OCI-LY7 (cell line): ENCODE measurements at places on chromosomes 11 and 22.
A peak's percentile ranks its signal among the peaks of the same experiment; 100 is the strongest.

GRCh38 chr22:29470159-29470855, 9.7 kb upstream of the NEFH start:
- peak; percentile 81 for DNase-seq

GRCh38 chr11:43819926-43820325, 60.7 kb upstream of the ALKBH3 start:
- no peak for DNase-seq

DNA sequence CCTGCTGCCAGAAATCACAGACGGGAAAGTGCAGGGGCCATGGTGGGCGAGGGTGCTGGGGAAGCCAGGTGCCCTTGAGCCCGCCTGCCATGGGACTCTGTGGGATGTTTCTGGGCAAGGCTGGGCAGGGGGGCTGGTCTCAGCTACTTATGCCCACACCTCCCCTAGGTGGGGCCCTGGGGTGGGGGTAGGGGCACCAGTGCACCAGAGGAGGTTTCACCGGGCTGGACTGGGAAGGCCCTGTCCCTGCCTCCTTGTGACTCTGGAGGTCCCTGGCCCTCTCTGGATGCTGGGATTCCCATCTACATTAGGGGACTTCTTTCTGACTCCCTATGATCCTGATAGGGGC, 75.2 kb upstream of the WNT11 start:
- DNase-seq = no peak

- no peak for DNase-seq
Measured at GRCh38 chr11:112831041-112831440, 130.2 kb upstream of the NCAM1 start.

GRCh38 chr11:101323997-101324396, 194.4 kb upstream of the PGR start:
- DNase-seq = no peak

GRCh38 chr22:32620992-32621391, 146.4 kb downstream of the FBXO7 start:
- no peak for DNase-seq

DNA sequence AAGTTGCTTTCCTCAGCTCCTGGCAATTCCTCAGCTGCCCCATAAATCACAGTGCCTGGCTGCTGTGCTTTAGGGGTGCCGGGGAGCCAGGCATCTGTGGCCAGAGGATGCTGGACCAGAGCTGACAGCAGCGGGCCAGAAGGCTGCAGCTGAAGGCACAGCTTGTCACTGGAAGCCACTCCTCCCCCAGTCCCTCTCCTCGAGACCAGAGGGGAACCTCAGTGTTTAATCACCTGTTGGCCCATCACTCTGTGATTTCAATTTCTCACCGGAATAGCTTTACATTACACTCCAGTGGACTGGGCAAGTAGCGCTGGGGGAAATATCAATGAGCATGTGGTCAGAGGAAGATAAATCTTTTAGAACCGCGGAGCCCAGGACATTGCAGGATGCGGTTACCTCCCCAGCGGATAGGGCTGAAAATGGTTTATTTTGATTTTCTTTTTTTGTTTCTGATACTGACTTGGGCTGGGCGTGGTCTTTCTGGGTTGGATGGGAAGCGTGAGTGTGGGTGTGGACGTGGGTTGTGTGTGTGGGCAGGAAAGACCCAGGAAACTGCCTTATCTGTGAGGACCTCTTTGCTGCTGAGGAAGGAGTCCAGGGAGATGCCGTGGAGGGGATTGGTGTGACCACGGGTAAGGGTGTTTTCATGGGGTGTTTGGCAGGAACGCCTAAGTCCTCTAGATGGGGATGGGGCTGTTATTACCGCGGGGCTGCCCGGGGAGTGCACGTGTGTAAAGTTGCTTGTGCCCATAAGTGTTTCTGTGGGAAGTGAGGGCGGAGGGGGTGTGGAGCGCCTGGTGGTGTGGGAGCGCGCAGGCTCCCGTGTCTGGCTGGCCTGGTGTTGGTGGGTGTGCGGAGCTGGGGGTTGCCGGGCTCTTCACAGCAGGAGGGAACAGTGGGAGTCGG, 4.0 kb downstream of the DAGLA start:
- no peak for DNase-seq

DNA sequence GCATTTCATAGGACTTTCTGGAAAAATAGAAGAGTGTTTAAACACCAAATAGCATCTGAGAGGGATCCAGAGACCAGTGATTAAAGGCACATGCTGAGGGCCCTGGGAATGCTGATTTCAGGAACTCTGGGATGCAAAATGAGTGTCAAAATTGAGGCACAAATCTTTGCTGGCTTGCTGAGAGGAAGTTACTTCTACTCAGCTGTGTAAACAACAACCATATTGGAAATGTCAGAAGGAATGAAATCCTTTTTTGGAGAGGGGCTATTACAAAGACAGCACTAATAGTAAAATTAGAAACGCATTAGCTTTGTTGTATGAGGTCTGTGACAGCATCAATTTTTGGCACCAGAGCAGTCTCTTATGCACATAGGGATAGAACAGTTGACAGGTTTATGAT, 267.8 kb upstream of the RAG2 start:
- no peak for DNase-seq

DNA sequence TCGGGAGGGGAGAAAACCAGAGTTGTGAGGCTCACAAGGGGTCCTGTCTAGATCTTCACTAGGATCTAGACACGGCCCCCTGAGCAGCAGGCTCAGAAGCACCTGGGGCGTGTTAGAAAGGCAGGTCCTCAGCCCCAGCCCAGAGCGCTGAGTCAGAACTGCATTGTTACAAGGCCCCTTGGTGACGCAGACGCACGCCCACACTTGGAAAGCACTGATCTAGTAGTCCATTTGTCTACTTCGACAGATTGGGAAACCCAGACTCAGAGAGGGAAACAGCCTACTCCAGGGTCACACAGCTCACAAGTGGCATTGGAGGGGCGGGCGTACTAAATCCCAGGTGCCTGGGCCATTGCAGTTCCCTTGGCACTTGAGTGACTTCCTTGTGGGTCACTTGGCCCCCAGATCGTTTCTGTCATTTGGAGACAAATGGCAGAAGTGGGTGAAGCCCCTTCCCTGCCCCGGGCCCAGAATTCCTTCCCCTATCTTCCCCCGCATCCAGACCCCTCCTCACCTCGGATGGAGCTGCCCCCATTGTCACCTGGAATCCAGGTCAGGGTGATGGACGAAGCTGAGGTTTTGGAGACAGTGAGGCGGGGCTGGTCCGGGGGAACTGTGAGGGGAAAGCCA, 110.8 kb downstream of the CEP164 start:
- DNase-seq = no peak

DNA sequence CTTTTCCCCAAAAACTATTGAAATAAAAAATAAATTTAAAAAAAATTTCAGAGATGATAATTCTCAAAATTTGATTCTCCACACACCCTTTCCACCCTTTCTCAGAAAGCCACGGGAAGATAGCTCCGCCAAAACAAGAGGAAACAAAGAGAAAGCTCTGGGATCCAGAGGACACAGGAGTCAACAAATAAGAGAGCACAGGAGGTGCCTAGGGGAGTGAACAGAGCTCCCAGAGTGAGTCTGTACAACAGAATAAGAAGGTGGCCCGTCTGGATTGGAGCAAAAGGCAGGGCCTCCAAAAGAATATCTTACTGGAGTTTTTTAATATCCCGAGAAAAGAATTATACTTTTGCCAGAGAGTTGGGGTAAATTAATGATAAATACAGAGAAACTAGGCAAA, 96.3 kb upstream of the DRD2 start:
- DNase-seq = no peak

DNA sequence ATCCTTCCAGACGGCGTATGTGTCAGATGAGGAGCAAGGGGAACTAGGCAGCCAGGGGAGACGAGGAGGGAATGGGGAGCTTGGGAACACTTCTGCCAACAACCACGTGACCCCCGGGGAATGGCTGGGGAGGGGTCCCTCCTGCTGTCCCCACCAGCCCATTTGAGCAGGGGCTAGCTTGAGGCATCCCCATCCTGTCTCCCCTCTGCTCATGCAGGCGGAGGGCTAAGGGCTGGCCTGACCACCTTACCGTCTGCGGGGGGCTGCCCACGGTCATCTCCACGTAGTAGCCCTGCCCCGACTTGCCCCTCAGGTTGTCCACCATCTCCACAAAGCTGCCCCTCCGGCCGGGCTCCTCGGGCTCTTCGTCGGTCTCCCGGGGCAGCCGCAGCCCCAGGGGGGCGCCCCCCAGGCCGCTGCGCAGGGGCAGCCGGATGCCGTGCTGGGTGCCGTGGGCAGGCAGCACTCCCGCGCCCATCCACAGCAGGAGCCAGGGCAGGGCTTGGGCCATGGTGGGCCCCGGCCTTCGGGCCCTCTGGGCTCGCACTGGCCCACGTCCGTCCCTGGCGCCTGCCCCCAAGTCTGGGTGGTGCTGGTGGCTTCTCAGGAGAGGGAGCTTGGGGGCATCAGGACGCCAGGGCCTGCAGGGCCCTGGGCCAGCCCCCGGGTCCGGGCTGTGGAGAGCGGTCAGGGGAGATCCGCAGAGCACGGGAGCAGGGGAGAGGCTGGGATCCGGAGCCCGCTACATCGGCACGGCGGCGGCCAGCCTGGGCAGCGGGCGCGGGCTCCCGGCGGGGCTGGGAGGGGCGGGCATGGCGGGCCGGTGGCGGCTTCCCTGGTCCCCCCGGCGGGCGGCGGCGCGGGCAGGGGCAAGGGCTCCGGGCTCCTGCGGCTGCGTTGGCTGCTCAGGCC, 515 bp downstream of the BACE1 start:
- no peak for DNase-seq

DNA sequence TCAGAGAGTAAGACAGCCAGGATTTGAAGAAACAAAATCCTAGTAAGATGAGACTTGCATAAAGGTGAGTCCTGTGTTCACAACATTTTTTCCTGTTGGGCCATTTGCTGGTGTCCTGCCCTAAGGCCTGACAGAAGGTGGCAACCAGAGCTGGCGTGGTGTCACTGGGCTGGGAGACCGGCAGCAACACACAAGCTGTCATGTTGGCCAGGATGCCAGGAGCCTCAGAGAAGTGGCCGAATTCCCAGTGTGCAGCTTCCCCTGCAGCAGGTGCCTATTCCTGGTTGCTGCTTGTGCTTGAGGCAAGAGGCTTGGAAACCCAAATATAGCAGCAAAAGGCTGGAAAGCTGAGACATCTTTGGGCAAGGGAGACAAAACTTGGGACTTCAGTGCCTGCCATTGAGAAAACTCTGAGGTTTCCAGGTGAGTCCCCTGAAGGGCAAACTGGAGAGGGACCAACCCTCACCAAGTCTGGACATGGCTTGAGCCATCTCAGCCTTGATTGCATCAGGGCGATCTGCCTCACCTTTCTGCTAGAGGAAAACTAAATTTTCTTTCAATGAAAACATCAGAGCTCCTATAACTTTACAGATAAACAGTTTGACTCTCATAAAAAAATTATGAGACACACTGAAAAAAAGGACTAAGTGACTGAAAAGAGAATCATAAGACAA, 25.9 kb downstream of the ALG12 start:
- DNase-seq = no peak

DNA sequence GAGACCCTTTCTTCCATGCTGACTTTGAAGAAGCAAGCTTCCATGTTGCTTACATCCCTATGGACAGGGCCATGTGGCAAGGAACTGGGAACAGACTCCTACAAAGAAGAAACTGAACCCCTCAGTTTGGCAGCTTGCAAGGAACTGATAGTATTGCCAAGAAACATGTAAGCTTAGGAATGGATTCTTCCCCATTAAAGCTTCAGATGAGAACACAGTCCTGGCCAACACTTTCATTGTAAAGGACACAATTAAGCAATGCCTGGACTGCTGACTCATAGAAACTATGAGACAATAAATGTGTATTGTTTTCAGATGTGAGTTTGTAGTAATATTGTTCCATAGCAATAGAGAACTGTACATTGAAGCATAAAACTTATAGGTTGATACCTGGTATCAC, 82.4 kb downstream of the AASDHPPT start:
- DNase-seq = no peak

GRCh38 chr22:48282804-48283203, 1520.4 kb downstream of the TBC1D22A start:
- DNase-seq = no peak

DNA sequence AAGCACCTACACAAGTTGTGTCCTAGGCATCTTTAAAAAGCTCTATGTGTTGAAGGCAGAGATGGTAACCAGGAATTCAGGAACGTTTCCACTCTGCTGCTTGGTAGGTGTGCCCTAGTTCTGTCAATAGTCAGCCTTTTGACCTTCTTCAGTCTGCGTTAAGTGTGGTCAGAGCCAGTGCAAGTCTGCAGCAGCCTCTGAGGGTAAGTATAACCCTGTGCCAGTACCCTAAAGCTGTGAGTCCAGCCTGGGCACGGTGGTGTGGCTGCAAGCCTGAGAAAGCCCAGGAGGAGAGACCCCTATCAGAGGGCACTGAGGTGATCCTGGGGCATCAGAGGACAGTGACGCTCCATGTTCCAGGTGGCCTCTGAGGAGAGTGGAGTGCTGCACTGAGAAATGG, 76.8 kb upstream of the ADORA2A start:
- no peak for DNase-seq

- DNase-seq = peak; percentile 46
Measured at GRCh38 chr11:95248666-95249467, 17.9 kb upstream of the SESN3 start.

- DNase-seq = no peak
Measured at GRCh38 chr11:80916173-80916798, 1475.5 kb upstream of the TENM4 start.

GRCh38 chr11:19076744-19077589, 16.4 kb upstream of the MRGPRX2 start:
- peak; percentile 48 for DNase-seq

DNA sequence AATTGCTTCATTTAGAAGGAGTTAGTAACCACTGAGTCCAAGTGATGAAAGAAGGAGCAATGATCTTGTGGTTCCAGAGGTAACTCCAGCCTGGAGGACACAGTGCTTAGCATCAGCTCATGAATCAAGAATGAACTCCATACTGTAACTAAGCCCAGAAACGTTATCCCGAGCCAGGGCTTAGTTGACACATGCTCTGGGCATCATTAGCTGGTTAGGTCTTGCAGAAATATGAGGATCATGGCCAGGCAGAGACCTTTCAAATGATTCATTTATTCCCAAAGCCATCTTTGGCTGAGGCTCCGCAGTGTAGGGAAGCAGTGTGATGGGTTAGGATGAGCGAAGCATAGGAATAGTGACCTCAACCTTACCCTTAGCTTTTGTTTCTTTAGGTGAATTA, 277.4 kb downstream of the FAM76B start:
- DNase-seq = no peak

DNA sequence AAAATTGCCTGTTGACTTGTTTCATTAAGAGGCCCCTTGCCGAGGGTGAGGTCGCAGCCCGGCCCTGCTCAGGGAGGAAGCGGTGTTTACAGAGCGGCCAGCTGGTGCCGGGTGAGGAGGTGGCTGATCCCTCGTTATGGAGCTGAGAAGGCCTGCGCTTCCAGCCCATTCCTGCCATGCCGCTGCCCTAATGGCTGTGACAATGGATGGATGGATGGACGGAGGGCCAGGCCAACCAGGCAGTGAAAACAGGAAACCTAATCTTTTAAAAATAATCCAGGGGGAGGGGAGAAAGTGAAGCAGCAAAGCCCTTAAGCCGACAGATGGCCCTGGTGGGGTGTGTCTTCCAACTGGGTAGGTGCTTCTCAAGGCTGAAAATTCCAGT, 38.5 kb downstream of the BCR start:
- peak; percentile 66 for DNase-seq
